Activated CD4-positive, alpha-beta T cell treated with anti-CD3 and anti-CD28 coated beads for 1 hour (primary cell): ENCODE measurements at places on chromosomes 4 and X.

DNA sequence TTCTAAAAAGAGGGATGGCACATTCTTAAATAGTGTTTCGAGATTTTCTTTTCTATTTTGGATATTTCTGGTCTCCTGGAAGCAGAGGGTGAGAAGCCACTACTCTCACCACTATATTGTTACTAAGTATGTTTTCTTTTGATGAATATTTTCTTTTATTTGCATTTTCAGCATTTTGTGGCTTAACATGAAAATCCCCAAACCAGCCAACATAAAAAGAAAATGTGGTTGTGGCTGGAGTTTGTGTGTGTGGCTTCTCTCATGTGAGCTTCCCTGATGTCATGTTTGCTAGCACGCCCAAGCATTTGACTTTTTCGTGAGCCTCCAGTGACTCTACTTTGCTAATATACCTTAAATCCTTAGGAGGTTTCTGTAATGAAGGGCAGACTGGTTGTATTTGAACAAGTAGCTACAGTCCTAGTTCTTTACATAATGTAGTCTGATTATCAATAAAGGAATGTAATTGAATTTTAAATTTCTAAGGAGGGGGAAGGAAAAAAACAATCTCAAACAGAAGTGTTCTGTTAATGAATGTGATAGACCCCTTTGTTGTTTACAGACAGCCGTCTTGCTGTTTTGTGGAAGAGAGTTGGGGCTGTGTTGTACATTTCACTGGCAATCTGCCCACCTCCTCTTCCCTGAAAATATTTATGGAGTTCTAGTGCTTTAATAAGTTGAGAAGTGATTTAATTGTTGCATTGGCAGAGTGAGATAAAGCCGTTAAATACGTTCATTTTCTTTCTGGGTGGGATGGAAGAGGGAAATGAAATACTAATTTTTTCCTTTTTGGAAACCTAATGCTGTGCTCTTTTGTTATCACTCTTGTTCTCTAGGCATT lies 114.6 kb downstream of the ARHGAP10 start:
- no peak for DNase-seq

GRCh38 chr4:67744561-67745283 lies 9.5 kb downstream of the GNRHR start:
- no peak for DNase-seq

DNA sequence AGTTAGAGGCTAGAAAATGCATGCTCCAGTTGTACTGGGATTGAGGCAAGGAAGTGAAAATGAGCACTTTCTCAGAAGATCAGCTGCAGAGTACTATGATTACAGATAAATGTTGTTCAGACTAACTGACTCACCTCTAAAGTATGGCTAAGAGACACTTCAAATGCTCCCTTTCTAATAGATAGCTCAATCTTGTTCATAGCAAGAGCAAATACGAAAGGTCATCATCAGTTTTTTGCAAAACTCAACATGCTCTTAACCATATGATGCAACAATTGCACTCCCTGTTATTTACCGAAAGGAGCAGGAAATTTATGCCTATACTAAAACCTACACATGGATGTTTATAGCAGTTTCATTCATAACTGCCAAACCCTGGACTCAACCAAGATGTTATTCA lies 838.4 kb upstream of the INTU start:
- no peak for DNase-seq

- no peak for DNase-seq
These were observed 180.9 kb upstream of the NUDT10 start for GRCh38 chrX:51151734-51152133.

GRCh38 chr4:42391981-42392380 lies 5.3 kb upstream of the SHISA3 start:
- DNase-seq: no peak

- no peak for DNase-seq
These were observed 98.2 kb upstream of the ARSJ start for GRCh38 chr4:114077610-114078009.

- no peak for DNase-seq
These were observed 630.4 kb upstream of the BOD1L1 start for GRCh38 chr4:14257903-14258302.

DNA sequence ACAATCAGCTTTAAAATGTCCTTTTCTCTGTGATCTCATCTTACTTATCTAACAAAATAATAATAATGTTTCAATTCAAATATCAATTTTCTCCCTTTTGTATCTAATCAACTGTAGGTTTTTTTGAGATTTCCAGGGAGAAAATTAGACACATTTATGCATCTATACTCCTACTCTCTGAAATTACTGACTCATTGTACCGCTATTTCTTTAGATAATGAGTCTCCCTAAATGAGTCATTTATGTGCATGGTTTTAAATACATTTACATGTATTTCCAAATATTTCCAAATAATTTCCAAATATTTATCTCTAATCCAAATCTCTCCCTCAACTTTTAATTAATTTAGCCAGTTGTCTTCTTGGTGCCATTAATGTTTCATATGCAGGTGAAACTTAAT lies 621.0 kb downstream of the TECRL start:
- no peak for DNase-seq

GRCh38 chr4:159079074-159079473 lies 23.8 kb upstream of the RAPGEF2 start:
- DNase-seq: no peak

GRCh38 chr4:54233697-54234496 lies 4.8 kb downstream of the PDGFRA start:
- DNase-seq: peak; percentile 58

DNA sequence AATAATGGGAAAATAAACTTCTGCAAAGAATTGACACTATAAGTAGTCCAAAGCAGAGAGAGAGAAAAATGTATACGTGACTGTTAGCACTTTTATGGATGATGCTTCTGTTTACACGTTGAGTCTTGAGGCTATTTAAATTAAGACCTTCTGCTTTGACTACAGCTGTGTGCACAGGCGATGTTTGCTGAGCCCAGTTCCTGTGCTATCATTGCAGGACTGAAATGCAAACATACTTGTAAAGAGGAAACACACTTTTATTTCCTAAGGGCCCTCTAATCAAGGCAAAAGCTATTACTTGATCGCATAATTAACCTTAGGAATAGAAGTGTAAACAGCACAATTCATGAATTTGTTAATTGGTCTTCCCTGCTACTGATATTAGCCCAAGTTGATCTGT lies 226.9 kb downstream of the FBXW7 start:
- no peak for DNase-seq

DNA sequence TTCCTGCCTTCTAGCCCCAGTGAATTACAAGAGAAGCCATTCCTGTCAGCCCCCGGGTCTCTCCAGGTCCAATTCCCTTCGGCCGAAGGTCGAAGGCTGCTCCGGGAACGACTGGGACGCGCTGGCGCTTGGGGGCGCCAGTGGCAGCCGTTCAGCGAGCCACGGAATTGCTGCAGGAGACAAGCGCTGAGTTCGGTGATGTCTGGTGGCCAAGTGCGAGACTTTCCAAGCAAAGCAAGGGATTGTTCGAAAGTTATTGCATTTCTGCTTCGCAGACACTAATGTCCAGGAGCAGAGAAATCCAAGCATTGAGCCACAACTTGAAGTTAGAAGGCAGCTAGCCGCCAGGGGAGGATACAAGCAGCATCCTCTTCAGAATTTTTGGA lies 1.1 kb upstream of the DKK2 start:
- DNase-seq: no peak

DNA sequence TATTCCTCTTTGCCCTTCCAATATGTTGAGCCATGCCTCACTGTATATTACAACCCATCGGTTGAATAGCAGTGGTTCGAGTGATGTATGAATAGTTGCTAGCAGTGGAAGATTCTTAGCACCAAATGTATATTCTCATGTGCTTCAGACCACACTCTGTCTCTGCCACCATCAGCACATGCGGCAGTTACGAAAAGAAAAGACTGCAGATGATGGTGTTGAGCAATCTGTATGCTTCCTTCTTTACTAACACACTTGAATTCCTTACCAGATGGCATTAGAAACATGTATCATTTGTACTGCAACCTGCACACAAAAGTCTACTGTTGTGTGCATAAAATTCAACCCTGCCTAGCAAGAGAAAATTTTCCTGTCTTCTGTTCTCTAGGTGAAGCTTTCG lies 214.6 kb downstream of the ENOX2 start:
- no peak for DNase-seq

- no peak for DNase-seq
These were observed 66.0 kb upstream of the C4orf54 start for GRCh38 chr4:99723612-99724011.

GRCh38 chrX:71909956-71910355 lies 689 bp upstream of the NHSL2 start:
- no peak for DNase-seq

DNA sequence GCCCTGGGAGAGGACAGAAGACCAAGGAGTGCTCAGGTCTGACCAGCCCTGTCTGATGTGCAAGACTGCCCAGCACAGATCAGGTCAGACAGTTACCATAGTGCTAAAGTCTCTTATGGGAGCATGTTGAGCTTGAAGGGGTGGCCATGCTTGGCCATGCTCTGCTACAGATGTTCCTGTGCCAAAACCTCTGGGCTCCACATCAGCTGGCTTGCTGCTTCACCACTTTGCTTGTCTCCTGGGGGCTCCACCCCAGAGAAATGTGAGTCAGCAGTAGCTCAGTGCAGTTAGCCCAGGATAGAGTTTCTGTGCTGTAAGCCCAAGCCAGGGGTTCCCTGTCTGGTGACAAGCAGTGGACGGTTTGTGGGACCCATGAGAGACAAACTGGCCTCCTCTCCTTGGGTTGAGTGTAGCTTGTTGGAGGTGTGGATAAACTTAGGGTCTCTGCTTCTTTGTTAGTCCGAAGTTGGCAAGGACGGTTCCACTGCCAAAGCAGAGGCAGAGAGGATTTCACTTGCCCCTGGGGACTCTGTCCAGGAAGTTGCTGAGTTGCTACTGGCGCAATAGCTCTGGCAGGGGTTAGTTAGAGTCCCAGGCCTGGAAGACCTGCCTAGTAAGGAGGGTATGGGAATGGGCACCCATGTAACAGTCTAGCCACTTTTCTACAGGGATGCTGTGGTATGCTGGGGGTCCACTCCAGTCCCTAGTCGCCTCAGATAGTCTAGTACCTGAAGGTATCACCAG lies 8.7 kb upstream of the TMSB15C start:
- DNase-seq: no peak

GRCh38 chr4:174635732-174636131 lies 113.4 kb upstream of the HPGD start:
- DNase-seq: no peak

GRCh38 chr4:140046543-140046942 lies 107.4 kb downstream of the MAML3 start:
- no peak for DNase-seq

DNA sequence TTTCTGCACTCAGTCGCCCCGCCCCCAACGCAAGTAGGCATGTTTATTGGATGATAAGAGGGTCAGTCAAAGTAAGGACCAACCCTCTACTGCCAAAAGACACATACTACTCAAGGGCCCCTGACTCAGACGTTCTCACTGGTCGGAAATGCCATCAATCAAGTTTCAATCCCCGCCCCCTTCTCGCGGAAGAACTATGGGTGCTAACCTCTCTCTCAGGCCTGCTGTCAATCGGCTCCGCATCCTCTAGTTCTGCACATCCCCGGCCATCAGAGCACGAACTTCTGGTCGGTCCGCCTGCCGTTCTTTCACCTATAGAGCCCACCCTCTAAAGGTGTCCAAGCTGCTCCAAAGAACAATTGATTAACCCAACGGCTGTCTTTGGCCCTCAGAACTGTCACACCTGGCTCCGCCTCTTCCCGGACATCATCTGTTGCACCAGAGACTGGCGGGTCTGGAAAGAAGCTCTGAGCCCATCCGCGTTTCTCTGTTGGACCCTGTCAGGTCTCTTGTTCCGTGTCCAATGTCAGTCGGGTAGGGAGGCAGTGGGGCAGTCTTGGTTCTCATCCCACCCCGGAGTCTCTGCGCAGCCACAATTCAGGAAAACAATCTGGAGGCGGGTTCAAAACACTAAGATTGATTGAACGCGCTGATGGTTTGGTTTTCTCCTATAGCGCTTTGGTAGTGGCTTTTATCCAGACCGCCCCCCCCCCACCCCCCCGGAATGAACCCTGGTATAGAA lies 15.2 kb downstream of the NDUFB11 start:
- DNase-seq: peak; percentile 75

DNA sequence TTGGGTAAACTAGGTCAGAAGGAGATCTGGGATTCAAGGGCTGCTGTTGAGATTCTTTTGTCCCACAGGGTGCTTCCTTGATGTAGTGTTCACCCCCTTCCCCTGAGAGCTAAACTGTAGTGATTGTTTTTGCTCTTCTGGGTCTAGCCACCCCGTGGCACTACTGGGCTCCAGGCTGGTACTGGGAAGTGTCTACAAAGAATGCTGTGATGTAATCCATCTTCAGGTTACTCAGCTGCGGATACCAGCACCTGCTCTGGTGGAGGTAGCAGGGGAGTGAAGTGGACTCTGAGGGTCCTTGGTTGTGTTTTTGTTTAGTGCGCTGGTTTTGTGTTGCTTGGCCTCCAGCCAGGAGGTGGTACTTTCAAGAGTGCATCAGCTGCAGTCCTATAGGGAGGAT lies 365.5 kb downstream of the ZNF674 start:
- no peak for DNase-seq

DNA sequence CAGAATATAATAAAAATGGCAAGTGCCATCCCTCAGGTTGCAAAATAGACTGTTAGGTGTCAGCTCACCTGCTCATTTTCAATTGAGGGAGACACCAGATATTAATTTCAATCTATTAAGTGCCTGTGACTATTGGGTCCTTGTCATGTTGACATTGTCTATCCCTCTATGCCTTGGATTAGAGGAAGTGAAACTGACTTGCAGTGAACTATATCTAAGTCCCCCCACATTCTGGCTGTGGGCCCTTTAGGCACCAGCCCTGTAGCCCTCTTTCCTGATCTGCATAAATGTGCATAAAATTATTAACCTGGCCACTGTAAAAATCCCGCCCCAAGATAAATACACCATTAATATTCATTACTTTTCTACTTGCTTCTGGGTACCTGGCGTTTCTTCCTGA lies 293.0 kb upstream of the CLNK start:
- DNase-seq: no peak

- no peak for DNase-seq
These were observed 128.2 kb downstream of the FRYL start for GRCh38 chr4:48651914-48652313.

DNA sequence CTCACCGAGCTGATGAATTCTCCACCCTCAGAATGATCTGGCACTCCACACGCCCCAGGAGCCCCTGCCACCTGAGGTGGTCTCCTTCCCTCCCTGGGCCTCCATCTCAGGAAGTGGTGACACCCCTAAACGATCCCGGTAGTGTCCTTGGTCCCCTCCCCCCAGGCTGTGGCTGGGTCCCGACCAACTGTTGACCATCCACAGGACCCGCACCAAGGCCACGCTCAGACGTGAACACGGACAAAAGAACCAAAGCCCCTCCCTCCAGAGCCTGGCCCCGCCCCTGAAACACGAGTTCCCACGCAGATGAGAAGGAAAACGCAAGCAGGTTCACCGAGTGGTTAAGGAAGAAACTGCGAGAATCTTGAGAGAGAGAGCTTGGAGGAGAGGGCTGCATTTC lies 16.6 kb downstream of the LRPAP1 start:
- no peak for DNase-seq

- no peak for DNase-seq
These were observed 542.3 kb upstream of the GRIA3 start for GRCh38 chrX:122641826-122642225.

GRCh38 chr4:124167602-124168001 lies 544.9 kb downstream of the ANKRD50 start:
- no peak for DNase-seq
